ENCODE measurements at places on chromosomes 2 and 18.

DNA sequence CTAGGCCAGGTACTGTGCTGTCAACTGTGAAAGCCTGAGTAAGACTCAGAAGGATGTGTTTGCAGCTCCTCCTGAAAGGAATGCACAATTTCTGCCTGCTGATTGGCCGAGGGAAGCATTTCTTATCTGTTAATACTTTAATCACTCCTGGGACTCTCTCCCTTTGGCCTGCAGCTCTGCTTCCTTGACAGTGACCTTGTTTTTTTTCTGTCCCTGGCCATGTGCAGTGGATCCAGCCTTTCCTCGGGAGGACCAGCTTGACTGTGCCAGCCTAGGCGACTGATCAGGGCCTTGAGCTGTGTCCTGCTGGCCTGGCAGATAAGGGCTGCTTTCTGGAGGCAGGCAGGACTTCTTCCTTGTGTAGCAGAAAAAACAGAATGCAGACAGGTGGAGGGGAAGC, 10.0 kb downstream of the RNF144A start:
- no peak for DNase-seq

DNA sequence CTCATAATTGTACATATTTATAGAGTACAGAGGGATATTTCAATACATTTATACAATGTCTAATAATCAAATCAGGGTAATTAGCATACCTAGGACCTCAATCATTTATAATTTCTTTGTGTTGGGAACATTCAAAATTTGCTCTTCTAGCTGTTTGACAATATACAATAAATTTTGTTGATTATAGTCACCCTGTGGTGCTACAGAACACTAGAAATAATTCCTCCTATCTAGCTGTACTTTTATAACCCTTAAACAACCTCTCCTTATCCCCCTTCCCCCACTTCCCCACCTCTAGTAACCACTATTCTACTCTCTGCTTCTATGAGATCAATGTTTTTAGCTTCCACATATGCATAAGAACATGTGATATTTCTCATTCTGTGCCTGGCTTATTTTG, 328.4 kb upstream of the RBMS1 start:
- no peak for DNase-seq

- DNase-seq, result no peak
Measured at GRCh38 chr18:27860701-27861107, 316.2 kb downstream of the CDH2 start.

DNA sequence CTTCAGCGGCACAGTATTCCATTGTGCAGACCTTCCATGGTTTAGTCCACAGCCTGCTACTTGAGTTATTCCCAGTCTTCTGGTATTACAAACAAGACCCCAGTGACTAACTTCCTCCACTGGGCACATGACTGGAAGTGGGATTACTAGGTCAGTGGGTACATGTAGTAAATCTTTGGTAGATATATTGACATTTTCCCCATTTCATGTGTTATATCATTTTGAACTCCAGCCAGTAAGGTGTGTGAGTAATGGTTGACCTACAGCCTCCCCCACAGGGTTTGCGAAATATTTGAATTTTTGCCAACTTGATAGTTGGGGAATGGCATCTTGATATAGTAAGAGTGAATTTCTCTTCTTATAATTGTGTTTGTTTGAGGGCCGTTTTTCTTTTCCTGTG, 58.8 kb downstream of the RNF144A start:
- DNase-seq, result no peak

- no peak for DNase-seq
Measured at GRCh38 chr2:206471524-206472062, 28.3 kb downstream of the ADAM23 start.

DNA sequence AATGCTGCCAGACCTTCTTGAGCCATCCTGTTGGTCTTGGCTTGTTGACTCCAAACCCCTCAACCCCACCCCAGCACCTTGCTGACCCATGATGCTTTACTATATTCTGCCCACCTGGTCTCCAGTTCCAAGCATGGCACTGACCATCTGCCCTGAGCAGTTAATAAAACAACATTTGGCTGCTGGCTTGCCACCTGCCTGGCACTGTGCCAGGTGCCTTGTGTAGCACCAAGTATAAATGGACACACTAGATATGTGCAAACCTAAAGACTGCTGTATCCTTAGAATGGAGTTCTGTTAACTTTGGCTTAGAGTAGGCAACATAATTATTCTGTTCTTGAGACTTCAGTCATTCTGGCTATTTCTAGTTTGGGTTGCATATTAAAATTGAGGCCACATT, 91.4 kb downstream of the ACSL3 start:
- no peak for DNase-seq

DNA sequence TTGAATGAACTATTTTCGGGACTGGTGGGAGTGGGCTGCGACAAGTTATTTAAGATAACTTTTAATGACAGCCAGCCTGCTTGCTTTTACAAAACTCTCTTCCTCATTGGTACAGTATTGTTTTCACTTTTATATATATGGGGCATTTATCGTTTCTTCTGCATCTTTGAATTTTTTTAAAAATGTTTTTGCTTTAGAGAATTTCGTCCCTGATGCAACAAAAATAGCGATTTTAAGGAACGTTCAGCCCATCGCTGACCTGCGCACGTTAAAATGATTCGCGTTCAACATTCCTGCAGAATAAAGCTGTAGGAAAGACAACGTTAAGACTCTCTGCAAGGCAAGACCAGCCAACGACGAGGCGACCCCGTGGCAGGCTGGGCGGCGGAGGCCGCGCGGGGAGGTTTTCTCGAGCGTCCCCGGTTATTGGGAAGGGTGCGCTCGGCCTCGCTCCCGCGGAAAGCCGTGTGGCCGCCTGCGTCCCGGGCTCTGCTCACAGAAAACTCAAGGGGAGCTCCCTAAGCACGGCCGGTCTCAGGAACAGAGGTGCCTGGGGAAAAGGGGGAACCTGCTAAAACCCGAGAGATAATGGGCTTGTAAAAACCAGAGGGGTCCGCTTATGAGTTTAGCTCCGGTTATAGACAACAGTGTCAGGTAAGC, 3.0 kb downstream of the PAX8 start:
- no peak for DNase-seq

- DNase-seq, result no peak
Measured at GRCh38 chr2:620471-621302, 56.5 kb downstream of the TMEM18 start.

- DNase-seq, result no peak
Measured at GRCh38 chr18:33682436-33682835, 104.4 kb downstream of the ASXL3 start.

DNA sequence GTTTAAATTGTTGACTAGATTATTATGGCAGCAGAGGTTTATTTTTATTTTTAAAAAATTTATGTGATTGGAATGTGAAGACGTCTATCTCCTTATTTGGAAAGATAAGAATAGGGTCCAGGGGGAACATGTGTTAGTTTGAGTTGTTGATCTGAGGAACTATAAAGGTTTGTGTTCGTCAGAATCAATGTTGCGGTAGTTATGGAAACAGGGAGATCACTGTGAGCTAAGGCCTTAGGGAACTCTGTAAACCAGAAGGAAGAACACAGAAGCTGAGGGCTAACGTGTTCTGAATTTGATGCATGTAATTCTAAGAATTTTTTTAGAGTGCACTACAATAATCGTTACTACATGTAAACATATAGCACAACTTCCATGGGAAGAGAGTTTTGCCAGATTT, 168.5 kb upstream of the ZSWIM2 start:
- no peak for DNase-seq

- no peak for DNase-seq
Measured at GRCh38 chr2:228646061-228646460, 464.6 kb upstream of the SPHKAP start.

- DNase-seq, result no peak
Measured at GRCh38 chr18:3666526-3667254, 216.7 kb downstream of the TGIF1 start.

DNA sequence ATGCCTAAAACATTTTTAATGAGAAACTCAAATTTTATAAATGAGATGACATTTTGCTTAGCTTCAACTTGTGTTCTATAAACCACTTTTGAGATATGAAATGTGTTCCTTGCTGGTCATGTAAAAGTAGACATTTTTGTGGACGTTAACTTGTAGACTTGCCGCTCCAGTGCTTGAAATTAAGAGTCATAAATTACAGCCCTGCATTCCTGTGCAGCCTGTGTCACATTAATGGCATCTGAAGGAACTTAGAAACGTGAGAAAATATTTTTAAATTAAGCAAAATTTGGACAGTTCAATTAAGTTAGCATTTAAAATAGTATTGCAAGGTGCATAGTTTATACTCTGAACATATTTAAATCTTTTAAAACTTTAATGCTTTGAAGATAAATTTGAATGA, 98.3 kb upstream of the LDLRAD4 start:
- DNase-seq, result no peak

Data from urinary bladder (tissue), 4 donors.